ENCODE measurements at places on chromosomes 4 and X.

DNA sequence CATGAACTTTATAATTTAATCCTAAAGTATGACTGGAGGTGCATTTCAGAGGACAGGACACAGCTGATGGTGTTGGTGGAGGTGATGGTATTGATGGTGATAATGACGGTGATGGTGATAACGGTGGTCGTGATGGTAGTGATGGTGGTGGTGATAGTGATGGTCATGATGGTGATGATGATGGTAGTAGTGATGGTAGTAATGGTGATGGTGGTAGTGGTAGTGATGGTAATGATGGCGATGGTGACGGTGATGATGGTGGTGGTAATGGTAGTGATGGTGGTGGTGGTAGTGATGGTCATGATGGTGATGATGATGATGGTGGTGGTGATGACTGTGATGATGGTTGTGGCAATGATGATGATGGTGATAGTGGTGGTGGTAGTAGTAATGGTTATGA is 40.4 kb downstream of the SLC2A9 start:
- DNase-seq = no peak

DNA sequence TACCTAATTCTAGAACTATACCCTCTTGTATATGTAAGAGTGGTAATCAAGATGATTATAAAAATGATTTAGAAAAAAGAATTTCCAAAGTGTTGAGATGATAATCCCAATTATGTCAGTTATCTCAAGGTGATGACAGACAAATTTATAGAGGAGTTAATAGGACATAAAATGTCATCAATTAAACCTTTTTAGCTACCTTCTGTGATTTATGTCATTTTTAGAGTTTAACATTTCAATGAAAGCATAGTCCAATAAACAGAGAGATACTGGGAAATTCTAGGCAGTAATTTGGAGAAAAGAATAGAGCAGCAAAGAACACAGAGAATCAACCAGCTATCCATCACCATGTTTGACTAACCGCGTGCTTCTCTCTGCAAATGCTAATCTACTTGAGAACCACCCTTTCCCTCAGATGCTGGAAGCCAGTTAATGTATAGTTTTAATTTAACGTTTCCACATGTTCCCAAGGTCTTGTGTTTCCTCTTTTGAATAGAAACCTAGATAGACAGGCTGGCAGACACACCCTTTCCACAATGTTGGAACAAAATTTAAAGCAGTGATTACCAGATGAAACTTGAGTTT is 433.1 kb upstream of the FAM241A start:
- DNase-seq = no peak

DNA sequence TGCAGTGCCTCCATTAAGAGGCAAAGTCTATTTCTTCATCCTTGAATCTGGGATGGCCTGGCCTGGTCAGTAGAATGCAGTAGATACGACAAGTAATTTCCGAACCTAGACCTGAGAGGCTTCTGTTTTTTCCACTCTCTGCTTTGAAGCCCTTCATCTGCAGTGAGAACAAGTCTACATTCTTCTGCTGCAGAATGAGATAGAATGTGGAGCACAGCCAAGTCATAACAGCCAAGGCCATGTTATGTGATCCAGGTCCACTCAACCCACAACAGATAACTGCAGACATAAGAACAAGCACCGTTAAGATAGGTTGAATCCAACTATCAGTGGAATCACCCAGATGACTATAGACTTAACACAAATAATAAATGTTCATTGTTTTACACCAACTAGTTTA is 1297.7 kb downstream of the C4orf33 start:
- no peak for DNase-seq

GRCh38 chrX:13511241-13511943 is 58.0 kb upstream of the EGFL6 start:
- DNase-seq = no peak

DNA sequence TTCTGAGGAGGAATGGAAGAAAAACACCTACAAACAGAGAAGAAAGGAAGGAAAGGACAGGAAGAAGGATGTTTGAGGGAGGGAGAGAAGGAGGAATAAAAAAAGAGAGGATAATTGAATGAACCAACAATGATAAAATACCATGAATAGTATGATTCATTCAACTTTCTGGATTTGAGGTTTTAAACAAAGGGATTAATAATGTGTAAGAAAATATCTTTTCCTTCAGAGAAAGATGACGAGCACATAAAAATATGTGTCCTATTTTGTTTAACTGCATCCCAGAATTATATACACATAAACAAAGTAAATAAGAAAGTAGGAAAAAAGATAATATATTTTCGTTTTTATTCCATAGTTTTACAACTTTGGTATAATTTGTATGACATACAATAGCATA is 1380.4 kb downstream of the STIM2 start:
- no peak for DNase-seq

DNA sequence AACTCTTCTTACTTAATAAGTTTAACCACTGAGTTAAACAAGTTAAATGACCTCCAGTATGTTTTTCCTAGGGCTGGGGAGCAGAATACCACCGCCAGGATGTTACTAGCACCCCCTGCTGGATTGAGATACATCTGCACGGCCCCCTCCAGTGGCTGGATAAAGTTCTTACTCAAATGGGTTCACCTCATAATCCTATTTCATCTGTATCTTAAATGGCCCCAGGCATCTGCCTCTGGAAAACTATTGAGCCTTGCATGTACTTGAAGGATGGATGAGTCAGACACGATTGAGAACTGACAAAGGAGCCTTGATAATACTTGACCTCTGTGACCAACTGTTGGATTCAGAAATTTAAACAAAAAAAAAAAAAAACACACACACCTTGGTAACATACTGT is 61.5 kb upstream of the MMAA start:
- DNase-seq = peak; percentile 29

- no peak for DNase-seq
Measured at GRCh38 chr4:86291180-86291579, 68.7 kb downstream of the MAPK10 start.

GRCh38 chr4:1834047-1834775 is 21.7 kb downstream of the LETM1 start:
- DNase-seq = no peak

GRCh38 chr4:41461780-41462307 is 76.1 kb upstream of the LIMCH1 start:
- no peak for DNase-seq

DNA sequence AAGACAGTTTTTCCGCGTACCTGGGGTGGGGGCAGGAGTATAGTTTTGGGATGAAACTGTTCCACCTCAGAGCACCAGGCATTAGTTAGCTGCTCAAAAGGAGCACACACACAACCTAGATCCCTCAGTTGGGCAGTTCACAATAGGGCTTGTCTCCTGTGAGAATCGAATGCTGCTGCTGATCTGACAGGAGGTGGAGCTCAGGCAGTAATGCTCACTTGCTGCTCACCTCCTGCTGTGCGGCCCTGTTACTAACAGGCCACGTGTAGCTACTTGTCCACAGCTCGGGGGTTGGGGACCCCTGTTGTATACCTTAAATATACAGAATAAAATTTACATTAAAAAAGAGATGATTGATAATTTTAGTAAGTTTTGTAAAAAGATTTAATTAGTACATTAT is 191.5 kb downstream of the SLC7A11 start:
- no peak for DNase-seq

DNA sequence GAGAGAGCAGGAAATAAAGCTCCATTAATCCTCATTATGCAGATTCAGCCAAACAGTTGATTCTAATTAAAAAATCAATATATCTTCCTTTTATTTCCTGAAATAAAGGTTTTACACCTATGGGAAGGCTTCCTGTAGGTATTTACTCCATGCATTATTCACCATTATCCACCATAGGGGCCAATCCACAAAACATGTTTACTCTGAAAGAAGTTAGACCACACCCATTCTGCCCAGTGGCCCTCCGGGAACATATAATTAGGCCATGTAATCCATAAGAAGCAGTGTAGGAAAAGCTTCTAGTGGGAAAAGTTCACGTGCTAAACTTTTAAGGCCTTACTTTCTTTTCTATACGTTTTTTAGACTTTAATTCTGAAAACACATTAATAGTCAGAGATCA is 57.7 kb downstream of the SAT1 start:
- no peak for DNase-seq

GRCh38 chr4:189305500-189305899 is 635.2 kb upstream of the FRG1 start:
- no peak for DNase-seq

DNA sequence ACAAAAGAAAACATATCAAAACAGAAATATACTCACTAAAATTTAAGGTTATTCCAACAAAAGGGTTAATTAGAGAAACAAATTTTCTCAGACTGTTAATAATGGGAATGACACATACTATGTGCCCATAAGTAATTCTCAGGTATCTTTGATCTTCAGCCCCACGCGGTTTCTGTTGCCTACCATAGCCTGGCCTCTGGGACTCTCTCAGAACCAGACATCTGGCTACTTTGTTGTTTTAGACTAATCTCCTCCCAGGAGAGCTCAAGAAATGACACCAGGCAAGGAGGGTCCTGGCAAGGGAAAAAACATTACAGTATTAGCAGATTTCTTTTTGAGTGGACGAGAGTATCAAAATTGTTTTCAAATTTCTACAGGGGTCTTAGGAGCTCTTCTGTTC is 43.7 kb downstream of the SLC10A7 start:
- DNase-seq = no peak

DNA sequence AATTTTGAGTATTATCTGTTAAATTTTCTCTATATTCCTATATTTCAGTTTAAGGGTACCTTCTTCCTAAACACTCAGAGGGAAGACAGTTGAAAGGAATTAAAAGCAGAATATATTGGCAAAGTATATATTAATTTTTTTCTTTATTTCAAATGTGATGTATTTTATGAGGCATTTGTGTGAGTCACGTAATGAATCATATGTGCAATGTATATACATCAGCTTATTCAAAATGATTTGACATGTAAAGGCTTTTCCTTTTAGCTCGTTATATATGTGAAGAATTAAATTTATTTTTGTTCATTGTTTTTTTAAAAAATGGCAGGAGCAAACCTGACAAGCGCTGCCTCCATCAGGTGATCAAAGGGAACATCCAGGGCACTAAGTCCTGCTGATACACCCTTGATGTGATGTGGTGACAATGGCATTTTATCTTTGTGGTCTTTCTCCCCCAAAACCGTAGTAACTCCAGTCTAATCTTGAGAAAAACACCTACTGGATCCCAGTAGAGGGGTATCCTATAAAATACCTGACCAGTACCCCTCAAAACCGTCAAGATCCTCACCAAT is 8.9 kb downstream of the WWC2 start:
- no peak for DNase-seq

DNA sequence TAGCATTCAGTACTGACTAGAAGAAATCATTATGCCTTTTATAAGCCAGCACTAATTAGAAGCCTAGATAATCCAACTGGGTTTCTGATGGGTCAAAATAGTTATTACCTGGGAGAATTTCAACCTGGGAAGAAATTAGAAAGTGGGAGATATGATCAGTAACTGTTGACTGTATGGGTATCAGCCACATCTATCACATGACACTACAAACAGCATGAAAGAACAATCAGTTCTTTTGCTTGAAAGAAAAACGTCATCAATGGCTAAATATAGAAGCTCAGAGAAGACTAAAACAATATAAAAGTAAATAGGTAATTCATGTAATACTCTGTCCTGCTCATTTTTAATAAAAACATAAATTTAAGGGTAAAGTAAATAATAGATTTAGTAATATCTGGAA is 145.1 kb downstream of the CAMK2D start:
- no peak for DNase-seq

DNA sequence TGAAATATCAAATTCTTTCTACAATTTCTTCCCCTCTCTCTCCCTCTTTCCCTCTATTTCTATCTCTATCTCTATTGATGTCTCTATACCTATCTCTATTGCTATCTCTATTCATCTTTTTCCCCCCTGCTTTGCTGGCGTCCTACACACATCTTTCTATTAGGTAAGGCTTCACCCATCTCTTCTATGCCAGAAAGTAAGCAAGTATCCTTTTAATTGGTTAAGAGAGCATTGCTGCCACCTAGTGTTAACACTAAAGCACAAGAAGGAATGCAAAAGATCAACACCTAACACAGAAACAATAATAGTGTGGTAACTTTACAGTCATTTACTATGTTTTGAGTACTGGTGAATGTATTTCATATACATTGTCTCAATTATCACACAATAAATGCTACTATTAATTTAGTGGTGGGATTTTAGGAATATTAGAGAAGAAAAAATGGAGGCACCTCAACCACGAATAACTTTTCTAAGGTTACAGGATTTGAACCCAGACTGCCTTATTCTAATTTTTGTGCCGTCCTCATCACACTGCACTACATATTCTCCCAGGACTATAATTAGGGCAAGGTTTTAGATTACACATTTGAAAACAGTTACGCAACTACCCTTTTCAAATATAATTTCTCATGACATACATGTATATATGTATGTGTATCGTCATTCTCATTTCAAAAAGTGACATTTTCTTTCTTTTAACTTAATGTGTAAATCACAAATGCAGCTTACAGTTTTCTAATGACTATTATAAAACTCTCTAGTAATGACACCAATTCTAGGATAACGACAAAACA is 3.7 kb upstream of the C4orf36 start:
- DNase-seq = peak; percentile 12

DNA sequence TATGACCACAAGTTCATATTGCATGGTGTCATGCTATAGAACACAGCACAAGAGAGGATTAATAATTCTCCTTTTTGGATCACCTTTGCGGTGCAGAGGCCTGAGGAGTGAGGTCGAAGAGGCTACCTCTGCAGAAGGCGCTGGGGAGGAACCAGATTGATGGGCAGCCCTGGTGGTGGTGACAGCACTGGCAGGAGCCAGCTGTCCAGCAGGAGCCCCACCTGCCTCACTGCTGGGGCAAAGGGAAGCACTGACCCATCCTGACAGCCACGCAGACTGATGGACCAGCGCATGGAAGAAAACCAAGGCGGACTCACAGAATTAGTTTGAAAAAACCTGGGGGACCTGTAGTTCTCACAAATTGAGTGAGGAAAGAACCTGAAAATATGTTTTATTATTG is 50.9 kb downstream of the COX18 start:
- no peak for DNase-seq

DNA sequence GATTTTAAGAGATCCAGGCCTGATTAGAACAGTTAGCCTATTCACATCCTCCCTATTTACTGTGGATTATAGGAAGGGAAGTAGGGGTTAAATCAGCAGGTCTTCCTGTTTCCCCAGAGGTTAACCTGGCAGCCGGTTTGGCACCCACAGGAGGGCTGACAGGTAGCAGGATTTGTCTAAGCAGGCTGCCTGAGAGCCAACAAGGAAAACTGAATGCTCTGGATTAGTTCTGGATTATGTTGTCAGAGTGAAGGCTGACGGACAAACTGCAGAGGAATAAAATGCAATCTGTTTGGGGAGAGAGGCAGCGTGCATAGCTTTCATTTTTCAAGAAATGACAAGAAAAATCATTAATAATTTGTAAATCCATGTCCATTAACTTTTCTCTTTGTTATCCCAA is 397.1 kb upstream of the FAM241A start:
- DNase-seq = no peak

DNA sequence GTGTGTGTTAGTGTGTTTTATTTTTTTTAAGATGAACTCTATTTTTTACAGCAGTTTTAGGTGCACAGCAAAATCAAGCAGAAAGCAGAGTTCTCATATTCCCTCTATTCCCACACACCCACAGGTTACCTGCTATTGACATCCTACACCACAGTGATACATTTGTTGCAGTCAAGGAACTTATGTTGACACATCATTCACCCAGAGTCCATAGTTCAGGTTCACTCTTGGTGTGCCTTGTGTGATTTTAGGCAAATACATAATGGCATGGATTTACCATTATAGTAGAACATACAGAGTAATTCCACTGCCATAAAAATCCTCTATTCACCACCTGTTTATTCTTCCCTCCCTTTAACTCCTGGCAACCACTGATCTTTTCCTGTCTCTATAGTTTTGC is 28.7 kb downstream of the DIAPH2 start:
- no peak for DNase-seq
